ENCODE measurements at places on chromosomes 2 and 18.

- DNase-seq: no peak
Observed at GRCh38 chr2:170878066-170878465, 51.0 kb upstream of the GORASP2 start.

DNA sequence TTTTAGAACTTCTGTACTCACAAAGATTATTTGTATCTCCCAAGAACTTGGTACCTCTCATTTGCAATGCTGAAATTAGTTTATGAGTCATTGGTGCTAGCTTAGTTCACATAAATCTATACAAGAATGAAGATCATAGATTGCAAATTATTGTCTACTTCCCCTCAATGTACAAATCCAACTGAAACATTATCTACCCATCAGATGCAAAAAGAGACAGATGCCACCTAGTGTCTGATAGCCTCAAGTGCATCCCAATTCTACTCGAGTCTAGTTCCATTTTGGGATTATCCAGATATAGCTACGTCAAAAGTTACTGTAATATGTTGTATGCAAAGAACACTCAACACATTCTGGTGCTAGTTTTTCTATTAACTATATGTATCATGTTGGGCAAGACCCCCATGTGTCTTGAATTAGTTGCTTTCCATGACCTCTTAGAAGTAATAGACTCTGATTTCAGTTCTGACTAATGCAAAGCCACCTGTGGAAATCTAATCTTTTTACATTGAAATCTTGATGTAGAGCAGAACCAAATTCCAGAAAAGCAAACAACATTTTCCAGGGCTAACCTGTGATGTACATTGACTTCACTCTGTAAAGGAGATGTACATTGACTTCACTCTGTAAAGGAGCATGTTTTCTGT lies 210.0 kb downstream of the RBM43 start:
- DNase-seq: no peak

DNA sequence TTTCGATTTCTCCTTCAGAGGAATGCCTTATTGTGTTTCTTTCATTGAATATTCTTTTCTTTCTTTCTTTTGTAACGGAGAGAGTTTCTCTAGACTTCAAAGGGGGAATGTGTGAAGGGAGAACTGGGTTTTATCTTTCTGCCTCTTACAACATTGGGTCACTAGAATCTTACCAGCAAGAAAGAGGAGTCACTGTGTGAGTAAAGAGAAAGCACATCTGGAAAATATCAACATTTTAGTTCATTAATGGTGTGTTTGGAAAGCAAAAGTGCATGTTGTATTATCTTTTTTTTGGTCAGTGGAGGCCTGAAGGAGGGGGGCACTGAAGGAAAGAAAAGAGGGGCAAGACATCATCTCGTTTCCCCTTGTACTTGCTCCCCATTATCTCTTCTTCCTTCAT lies 86.6 kb upstream of the THOC1 start:
- no peak for DNase-seq

DNA sequence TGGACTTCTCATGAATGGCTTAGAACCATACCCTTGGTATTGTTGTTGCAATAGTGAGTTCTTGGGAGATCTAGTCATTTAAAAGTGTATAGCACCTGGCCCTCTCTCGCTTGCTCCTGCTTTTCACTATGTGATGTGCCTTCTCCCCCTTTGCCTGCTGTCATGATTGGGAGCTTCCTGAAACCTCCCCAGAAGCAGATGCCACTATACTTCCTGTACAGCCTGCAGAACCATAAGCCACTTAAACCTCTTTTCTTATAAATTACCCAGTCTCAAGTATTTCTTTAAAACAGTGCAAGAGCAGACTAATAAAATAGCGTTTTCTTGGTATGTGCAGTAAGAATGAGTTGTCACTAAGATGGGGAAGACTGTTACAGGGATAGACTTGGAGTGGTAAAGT lies 31.6 kb downstream of the BAZ2B start:
- no peak for DNase-seq

- DNase-seq: no peak
Observed at GRCh38 chr2:69450735-69451416, 13.6 kb upstream of the NFU1 start.

DNA sequence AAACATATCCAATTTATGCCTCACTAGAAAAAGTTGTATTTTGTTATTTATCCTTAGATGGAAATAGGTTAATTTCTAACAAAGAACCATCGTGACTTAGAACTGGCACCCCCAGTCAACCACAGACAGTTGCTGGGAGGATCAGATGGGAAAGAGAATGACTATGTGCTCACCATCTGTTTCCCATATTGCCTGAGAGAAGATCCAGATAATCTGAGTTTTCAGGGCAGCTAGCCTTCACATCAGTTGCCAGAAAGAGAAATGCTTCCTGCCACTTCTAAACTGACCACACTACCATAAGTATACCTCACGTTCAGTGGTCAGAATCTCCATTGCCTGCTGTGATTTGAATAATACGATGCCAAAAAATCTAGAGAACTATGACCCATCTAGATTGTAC lies 28.4 kb upstream of the NEB start:
- DNase-seq: no peak

DNA sequence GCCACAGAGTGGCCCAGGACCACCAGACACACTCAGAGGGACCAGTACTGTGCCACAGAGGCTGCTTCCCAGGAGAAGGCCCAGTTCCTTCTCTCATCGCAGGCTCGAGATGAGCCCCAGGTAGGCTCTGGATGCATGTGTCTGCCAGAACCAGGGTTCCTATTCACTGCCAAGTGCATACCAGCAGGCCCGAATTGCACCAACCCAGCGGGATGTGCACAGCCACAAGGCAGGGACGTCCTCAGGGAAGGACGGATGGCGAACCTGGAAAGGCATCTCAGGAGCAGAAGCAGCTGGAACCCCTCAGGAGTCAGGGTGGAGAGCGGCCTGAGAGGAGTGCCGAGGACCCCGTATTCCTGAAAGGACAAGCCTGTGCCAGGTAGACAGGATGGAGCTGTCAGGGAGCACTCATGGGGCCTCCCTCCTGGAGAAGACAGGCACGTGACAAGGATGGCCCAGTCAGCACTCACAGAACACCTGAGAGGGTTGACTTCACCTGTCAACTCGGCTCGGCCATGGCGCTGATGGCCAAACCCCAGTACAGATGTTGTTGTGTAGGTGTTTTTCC lies 73.7 kb downstream of the PTGR3 start:
- DNase-seq: no peak

DNA sequence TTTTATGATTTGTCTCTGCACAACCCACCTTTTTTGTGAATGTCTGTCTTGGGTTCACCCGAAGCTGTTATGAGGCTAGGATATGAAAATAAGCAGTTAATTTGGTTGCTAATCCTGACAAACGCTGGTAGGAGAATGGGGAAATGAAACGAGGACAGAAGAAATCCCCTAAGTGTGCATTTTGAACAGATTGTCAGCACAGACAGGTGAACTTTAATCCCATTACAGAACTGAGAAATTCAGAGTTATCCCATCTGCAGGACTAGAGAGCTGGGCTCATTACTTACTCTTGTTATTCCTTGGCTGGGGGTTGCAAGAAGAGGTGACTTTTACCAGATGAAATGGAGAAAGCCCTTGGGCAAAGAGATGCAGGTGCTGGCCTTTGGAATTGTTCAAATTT lies 123.3 kb upstream of the NYAP2 start:
- no peak for DNase-seq

DNA sequence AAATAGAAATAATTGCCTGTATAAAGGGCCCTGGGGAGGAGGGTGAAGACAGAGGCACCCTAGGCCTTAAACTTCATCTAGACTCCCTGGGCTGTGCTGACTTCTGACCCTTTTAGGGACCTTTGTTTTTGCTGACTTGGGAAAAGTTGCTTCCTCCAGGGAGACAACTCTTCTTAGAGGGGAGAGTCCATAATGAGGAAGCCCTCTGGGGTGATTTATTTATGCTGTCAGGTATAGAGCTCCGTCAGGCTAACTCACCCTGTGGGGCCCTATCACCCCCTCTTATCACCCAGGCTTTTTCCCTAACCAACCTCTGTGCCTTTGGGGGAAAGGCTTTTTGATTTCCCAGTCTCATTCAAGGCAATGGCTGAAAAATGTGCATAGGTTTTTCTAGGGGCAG lies 8.1 kb downstream of the ONECUT2 start:
- DNase-seq: no peak

DNA sequence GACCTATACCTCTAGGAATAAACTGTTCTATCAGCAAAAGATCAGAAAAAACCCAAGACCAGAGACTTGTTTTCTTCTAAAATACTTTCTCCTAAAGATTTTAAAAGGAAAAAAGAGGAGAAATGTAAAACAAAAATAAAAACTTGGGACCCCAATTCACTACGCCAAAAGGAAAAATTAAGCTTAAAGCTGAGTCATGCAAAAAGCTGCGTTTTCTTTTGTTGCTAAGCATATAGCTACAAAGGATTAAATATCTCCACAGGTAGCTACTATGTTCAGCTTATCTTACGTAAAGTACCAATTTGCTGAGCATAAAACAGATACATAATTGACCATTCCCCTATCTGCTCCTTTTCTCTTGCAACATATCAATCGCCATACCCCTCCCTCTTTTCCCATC lies 950.0 kb upstream of the NXPH2 start:
- no peak for DNase-seq

DNA sequence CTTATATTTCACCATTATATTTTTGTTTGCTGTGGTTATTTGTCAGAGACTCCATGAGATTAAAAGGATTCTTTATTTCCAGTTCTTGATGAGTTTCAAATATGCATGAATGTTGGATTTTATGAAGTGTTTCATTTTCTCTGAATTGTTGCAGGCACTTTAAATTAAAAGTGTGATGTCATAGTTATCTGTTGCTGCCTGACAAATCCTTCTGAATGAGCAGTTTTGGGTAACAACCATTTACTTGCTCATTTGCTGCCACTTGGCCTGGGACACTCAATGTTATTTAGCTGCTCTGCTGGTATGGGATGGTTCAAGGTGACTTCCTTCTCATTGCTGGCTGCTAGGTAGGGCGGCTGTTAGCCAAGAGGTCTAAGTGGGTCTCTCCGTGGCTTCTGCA lies 173.5 kb downstream of the LPIN1 start:
- DNase-seq: no peak

- no peak for DNase-seq
Observed at GRCh38 chr2:7437716-7438632, 520.8 kb downstream of the RNF144A start.

GRCh38 chr2:216379977-216380376 lies 7.7 kb upstream of the MARCHF4 start:
- DNase-seq: no peak

DNA sequence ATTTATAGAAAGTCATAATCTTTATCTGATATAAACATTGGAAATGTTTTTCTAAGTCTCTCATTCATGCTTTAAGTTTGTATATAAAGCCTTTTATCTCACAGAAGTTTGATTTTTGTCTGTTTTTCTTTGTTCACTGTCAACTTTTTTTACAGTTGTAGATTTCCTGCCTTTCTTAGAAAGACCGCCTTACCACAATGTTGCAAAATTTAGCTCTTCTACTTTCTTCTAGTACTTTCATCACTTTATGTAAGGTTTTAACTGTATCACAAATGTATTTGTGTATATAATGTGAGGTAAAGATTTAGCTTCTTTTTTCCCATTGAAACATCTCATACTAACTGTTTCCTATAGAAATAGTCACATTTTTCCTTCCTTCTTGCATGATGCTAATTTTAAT lies 136.1 kb downstream of the DNAH6 start:
- no peak for DNase-seq

DNA sequence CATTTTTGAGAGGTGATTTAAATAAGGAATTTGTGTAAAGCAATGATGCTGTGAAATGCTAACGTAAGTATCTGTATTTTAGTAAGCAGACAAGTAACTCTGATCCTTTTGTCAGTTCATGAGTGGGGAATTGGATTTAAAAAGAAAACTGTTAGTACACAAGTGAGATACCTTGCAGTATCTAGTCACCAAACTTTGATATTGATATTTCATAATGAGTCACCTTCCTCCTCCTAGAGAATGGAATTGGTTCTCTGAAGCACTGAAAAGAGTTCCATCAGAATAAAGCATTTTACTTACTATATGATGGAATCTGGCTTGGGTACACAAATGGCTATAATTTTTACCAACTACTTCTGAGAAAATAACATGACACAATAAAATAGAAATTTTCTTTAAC lies 232.2 kb downstream of the ZNF804A start:
- DNase-seq: no peak

DNA sequence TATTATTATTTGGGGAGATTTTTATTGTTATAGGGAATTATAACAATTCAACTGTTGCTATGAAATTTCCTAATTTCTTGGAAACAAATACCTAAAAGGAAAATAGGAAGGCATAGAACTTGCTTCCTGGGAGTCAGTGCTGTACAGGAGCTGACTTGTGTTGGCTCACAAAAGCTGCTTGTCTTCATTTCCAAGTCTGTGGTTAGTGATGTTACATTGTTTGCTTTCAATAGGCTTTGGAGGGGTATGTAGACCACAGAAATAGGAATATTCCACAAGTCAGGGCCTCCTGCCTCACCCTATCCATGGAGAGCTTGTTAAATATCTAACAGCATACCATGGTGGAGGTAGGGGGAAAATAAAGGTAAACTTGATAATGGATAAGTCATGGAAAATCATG lies 688.9 kb upstream of the FAM98A start:
- DNase-seq: no peak

DNA sequence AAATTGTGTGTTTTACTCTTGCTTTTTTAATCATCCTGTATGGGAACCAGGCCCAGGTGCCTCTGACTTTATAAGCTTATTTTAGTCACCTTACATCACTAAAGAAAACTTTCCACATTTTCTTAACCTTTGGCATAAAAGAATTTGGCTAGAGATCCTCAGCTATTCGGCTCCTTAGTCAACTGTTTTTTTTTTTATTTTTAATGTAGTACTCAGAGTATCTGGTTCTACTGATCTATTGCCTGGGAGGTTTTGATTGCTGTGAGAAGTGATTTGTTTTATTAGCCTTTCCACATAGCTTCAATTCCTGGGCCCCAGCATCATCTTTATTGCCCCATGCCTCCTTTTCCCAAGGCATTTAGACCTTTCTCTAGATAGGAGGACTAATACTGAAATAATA lies 121.0 kb downstream of the MYO1B start:
- DNase-seq: no peak

DNA sequence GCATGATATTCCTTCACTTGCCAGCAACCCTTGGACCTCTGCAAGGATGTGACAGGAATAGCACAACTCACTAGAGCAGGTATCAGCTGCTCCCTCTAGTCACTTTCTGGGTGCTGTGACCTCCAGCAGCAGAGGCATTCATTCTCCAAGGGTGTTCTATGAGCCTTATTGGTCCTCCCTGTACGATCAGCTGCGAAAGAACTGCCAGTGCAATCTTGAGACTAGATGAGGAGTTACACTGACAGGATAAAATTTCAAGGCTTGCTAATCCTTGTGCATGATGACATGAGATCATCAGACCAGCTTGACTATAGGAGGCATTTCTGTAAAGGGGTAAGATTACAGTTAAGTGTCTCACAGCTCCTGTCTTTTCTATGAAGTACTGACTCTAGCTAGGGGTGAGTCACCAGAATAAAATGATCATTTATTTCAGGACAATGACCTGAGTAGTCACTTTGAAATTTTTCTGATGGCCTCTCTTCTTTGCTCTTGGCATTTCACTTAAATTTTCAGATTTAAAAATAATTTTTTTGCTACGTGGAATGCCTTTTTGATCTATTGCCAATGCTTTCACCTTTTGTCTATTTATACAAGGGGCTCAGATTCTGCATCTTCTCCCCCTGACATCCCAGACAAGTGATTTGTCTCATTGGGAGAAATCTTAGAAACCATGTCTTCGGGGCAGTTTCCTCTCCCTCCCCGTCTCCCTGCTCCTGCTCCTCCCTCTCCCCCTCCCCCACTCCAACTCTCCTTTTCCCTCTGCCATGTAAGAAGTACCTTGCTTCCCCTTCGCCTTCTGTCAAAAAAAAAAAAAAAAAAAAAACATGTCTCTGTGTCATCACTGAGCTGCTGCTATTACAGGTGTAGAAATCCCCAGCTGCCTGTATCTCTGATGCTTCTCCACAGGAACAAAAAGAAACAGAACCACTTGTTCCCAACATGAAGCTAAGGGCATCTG lies 49.2 kb upstream of the FRZB start:
- DNase-seq: no peak

Measured in right renal cortex interstitium (tissue), 3 donors.